ENCODE measurements at places on chromosomes 11 and 22.

DNA sequence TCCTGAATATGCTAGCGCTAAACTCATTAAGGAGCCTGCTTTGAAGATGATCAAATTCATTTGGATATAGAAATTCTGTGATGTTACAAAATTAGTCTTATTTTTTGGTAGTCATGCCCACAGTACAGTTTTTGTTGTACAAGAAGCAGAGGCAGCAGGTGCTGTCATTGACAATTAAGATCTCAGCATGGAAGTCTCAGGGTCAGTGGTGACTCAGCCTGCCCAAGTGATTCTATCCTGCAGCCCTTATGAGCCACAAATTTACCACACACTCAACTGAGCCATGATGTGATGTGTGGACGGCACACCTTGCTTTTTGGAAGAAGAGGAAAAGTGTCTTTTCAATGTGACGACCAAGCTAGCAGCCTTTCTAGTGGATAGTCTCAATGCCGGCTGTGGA lies 153.6 kb upstream of the SORL1-AS1 start:
- no peak for DNase-seq

DNA sequence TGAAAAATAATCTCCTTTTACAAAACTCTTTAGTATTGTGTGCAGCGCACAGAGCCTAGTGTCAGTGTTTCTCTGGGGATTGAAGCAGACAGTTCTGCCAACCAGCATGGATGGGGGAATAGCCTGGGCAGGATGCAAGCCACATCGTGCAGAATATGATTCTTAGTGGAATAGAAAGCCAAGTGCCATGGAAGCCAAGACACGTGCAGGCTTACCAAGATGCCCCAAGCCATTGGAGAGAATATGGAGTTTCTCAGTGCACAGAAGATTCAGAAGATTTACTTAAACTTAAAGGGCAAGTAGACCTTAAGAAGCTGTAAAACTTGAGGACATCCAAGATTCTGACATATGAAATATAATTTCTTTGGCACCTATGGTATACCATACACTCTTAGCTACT lies 917.6 kb downstream of the NTM start:
- no peak for DNase-seq

- no peak for DNase-seq
These were observed 5.5 kb downstream of the ROBO4 start for GRCh38 chr11:124892146-124892545.

DNA sequence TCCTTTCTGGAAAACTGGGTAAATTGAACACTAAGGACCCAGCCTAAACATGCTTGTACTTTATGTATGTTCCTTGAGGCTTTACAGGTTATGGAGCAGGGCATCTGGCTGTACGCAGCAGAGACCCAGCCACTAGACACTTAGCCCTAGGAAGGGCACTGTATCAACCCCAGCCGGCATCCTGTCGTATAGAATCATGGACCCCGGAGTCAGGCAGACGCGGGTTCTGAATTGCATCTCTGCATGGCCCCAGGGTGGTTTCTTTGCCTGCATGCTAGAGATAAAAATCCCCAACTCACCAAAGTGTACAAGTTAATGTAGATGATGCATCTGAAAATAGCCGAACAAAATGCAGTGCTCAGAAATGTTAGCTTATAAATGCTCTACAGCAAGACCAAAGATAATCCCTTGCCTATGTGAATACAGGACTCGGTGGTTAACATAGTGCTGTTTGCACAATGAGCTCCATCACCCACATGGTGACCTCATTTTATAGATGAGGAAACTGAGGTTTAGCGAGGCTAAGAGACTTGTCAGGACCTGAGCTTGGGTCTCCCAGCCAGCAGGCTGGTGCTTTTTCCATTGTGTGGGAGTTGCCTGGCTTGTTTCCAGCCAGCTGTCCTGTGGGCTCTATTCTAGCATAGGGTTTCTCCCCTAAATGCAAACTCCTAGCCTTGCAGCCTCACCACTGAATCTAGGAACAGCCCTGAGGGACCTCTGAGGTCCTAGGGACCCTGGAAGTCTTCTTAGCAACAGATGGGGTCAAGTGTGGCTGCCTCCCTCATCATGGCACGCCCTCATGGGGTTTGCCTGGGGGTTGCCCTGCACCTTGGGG lies 7.3 kb downstream of the CD6 start:
- peak; percentile 32 for DNase-seq

DNA sequence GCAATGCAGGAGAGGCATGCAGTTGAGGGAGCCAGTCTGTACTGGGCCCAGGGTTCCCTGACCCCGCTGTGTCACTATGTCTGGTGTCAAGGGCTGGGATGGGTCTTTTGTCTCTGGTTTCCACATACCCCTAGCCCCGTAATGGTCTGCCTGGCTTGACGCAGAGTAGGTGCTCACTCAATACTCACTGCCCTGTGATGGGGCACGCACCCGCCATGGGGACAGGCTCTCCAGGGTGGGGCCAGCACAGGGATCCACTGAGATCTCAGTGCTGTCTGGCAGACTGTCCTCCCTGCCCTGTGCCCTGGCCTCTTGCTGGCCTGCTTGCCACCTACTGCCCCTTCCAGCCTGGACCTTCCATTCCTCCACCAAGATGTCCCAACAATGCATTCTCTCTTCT lies 101.7 kb upstream of the CD82 start:
- DNase-seq, result no peak

DNA sequence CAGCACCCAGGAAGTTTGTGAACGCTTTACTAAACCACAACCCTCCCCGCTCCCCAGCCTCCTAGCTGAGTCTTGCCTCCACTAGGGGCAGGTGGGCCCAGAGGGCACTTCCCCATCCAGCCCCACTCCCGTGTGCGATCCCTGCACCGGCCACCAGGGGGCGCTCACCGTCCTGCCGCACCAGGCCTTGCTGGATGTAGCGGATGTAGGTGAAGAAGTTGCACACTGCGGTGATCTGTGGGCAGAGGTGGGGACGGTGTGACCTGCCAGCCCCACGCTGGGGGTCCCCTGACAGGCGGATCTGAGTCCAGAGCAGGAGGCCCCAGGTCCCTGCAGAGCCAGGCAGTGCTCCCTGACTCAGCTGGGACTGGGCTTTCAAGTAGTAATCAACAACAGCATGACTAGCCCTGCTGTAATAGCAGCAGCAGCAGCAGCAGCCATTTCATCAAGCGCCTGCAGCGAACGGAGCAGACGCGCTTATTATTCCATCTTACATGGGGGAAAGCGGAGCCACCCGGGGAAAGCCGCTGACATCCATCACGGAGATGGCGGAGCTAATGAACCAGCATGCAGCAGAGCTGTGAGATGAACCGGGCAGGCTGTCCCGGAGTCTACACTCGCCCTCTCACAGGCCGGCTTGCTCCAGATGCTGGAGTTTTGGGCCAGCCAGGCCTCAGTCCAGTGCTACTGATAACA lies 7.9 kb upstream of the FADS3 start:
- DNase-seq, result peak; percentile 86

GRCh38 chr11:17770048-17770652 lies 35.6 kb downstream of the KCNC1 start:
- no peak for DNase-seq

DNA sequence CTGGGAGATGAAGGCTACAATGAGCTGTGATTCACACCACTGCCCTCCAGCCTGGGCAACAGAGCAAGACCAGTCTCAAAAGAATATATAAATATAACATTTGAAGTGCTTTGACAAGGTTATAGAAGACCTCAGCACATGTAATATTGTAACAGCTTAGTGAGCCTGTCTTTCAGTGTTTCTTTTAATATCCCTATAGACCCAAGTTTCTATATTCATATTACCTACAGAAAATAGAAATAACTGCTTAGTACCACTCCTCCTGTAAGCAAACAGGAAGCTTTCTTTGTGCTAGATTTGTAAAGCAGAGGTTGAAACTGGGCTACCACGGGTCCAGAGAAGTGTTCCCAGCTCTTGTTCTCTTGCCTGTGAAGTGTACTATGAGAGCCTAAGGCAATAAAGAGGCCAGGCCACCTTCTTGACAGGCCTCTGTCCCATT lies 68.2 kb downstream of the PPP2R1B start:
- no peak for DNase-seq

DNA sequence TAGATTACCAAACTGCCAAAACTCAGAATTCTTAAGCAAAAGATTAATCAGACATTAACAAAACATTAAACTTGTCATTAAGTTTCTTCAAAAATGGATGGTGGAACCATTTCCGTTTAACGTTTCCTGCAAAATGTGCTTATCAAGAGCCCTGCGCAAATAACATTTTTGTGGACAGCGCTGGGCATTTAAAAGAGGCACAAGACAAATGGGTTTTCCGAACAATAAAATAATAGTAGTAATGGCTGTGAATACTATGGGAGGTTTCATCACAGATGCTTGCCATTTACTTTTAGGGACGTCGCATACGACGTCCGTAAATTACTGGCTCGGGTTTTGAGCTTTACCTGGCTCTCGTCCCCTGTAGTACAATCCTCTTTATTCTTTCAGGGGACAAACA lies 1.1 kb downstream of the NPAT start:
- DNase-seq, result no peak

GRCh38 chr22:30838111-30838510 lies 130.5 kb downstream of the MORC2 start:
- no peak for DNase-seq

DNA sequence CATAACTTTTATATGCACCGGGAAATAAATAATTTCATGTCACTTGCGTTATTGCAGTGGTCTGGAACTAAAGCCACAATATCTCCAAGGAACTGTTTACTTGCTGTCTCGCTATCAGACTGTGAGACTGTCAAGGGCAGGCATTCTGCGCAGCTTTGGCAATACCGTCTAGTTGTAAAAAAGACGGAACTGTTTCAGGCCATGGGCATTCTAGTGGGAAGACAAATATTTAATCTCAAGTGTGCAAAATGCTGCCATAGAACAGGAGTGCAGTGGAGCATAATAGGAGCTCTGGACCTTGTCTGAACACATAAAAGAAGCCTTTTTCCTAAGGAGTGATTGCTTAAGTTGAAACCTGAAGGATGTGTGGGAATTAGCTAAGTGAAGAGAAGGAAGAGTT lies 53.8 kb downstream of the PACS1 start:
- DNase-seq, result no peak

DNA sequence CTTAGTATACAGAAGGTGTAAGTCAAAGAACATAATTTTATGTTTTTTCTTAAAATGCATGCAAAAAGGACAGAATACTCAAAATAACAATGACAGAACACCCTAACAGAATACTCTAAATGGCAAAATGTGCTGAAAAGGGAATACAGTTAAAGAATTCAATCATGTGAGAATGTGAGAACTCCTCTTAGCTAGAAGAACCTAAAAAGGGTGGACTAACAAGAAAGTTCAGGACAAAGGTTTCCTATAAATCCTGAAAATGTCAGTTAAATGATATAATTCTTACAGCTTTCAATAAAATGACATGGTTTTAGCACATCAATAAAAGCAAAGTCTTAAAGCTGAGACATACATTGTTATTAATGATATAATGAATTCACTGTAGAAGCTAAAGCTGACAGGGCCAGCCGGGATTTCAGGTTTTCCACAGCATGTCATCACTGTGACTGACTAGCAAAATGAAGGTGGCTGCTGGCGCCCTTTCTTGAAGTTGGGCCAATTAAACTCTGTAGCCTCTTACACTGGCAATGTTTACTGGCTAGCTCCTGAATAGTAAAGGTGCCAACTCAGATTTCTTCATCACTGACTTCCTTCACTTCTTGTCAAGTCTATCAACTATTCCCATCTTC lies 244.4 kb downstream of the TTC28 start:
- no peak for DNase-seq

GRCh38 chr11:30585125-30585891 lies 845 bp downstream of the MPPED2 start:
- peak; percentile 40 for DNase-seq

GRCh38 chr11:134041791-134042696 lies 26.8 kb upstream of the JAM3 start:
- no peak for DNase-seq

- DNase-seq, result no peak
These were observed 2.0 kb downstream of the NTM start for GRCh38 chr11:131372234-131372962.

GRCh38 chr11:66718320-66718971 lies 10.6 kb downstream of the SPTBN2 start:
- DNase-seq, result peak; percentile 55

GRCh38 chr11:110152199-110152598 lies 59.0 kb downstream of the ZC3H12C start:
- no peak for DNase-seq

DNA sequence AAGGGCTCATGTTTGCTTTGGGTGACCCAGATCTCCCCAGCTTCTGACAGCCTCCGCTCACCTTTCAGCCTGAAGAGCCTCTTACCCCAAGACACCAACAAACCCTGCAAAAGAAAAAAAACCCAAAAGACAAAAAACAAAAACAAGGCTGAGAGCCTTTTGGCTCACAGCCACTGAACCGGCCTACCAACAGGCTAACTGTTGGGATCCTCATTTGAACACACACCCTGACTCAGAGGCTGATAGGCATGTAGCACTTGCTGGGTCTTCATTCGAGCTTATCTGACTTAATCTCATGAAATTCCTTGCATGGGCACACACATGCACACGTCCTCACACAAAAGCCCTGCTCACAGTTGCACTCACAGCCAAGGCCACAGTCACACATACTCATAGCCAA lies 22.9 kb upstream of the TSKU start:
- DNase-seq, result no peak

DNA sequence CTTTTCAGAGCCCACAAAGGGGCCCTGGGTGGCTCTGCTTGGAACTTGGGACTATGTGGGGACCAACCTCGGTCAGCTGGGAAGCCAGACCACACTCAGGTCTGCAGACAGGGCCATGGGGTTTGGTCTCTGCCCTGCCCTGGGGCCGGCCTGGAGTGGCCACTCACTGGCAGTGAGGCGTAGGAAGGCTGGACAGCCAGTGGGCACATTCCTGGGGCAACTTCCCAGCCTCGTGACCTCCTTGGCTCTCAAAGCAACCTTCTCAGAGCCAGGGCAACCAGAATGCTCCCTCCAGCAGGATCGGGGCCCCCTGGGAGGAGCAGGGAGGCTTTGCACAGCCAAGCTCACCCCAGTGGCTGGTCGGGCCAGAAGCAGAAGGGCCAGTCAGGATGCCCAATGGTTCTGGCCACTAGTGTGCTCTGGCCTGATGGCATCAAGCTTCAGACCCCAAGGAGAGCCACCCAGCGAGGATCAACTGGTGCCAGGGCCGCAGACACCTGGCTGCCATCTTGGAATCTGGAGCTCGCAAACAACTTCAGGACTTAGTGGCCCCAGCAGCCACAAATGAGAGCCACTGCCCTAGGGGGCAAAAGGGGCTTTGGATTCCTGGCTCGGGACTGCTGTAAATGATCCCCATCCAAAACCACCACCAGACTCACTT lies 87.1 kb downstream of the MYEOV start:
- no peak for DNase-seq

DNA sequence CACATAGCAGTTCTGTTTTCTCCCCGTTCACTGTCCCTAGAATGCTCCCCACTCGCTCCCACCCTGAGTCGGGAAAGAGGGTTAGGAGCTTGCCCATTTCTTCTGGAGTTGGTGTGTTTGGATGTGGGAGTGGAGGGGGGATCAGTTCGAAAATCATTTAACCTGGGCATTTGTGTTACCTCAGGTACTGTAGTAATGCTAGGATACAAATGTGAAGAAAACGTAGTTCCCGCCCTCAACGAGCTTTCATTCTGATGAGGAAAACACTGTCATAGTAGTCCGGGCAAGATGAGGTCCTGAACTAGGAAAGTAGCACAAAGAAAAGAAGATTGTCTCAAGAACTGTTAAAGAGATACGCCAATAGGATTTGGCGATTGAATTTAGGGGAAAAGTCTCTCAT lies 539 bp downstream of the SDHD start:
- DNase-seq, result no peak

GRCh38 chr11:121996574-121996973 lies 119.4 kb downstream of the BLID start:
- DNase-seq, result peak; percentile 71

GRCh38 chr11:47645500-47645899 lies 3.1 kb upstream of the MTCH2 start:
- no peak for DNase-seq
